Activated gamma-delta T cell treated with Interleukin-2 at 50 U/mL for 16 hours (primary cell): ENCODE measurements at places on chromosomes 4 and X.

DNA sequence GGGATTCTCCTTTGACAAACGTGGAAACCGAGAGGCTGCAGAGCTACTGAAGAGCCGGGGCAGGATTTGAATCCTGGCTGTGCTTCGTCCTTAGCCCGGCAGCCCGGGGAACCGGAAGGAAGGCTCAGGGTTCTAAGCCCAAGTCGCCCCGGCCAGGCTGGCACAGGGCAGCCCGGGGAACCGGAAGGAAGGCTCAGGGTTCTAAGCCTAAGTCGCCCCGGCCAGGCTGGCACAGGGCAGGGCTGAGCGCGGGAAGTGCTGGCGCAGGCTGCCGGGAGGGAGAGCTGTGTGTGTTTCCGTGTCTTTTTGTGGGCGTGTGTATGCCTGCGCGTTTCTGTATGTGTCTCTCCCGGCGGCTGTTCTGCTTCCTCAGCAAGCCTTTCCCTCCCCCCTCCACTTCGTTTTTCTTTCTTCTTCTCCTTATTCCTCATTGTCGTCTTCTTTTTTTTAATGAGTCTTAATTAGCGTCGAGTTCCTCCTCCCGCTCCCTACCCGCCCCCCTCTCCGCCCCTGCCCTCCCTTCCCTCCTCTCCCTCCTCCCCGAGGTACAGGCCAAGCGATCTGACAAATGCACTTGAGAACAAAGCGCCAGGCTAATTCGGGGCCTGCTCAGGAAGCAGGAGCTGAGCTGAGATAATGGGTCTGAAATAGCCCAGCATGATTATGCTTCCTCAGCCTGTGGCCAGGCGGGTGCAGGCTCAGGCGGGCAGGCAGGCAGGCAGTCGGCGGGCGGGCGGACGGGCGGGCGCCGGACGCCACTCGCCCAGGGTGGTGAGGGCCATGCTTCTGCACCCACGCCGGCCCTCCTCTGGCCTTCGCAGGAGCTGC is 65.9 kb downstream of the EFNB1 start:
- no peak for DNase-seq

DNA sequence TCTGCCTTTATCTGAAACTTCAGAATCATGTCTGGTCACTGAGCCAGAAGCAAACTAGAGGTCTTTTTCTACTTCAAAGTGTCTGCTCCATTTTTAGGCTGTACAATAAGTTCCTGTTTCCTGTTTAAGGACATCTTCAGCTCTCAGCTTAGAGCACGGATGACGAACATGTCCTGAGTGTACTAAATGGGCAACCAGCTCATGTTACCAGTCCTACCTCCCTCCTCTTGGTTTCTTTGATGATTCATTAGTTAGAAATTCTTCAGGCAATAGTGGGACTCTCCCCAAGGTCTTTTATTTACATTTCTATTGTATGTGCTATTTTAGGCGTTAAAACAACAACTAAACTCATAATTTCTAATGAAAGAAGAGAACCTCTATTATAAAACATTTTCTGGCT is 58.0 kb downstream of the ENPEP start:
- no peak for DNase-seq

DNA sequence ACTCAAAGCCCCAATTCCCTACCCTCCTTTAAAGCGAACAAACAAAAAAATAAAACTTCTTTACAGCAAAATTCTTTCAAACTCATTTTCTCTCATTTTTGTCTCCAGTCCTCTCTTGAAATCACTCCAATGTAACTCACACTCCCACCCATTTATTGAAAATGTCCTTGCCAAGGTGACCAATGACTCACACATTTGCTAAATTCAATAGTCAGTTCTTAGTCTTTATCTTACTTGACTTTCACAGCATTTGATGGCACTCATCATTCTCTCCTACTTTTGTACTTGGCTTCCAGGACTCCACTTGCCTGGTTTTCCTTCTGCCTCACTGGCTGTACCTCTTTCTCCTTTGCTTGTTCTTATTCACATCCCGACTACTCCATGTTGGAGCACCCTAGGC is 19.9 kb downstream of the CC2D2A start:
- DNase-seq, result no peak

DNA sequence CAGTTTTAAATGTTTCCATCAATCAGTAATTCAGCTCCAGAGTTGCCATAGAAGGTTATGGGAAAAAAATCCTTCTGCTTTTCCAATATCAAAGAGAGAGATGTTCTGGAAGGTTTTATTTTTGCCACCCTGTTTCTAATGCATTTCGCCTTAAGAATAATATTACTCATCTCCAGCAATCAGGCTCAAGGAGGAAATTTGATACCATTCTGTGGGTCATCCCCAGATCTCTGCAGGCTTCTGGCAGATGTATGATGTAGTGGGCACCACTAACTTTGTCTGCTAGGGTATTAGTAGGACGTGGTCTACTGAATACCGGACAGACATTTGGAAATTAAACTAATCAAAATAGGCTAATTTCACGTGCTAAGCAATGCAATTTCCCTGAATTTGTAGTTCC is 645.4 kb upstream of the TENM3 start:
- no peak for DNase-seq

DNA sequence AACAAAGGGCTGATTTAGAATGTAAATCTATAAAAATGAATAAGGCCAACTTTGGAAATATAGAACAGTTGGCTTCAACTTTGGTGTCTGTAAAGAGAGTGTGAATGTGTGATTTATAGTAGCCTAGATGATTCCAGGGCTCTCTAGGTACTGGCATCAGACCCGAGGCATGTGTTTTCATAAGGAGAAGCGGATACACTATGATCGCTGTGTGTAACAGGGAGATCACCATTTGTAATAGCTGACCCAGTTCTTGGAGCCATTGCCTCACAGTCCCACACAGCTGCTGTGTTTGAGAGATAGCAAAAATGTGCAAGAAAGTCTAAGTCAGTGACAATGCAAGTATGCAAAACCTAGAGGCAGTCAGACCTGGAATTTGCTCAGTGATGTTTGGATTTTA is 135.1 kb downstream of the REPS2 start:
- no peak for DNase-seq

- DNase-seq, result no peak
Observed at GRCh38 chrX:30296408-30297254, 12.6 kb downstream of the NR0B1 start.

DNA sequence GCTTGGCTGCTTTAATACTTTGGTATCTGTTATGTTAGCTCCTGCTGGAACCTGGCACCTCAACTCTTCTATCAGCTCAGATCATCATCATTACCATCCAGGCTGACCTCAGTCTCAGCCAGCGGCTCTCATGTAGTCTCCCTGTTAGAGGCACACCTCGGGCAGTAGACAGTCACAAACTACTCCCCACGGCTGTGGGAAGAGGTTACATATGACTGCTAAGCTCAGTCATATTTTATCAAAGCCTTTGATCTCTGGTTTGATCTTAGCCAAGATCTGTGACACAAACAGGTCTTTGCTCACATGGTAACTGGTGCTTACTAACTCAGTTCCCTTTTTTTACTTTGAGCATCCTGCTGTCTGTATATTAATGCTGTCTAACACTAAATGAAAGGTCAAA is 384.9 kb downstream of the CENPC start:
- DNase-seq, result no peak

DNA sequence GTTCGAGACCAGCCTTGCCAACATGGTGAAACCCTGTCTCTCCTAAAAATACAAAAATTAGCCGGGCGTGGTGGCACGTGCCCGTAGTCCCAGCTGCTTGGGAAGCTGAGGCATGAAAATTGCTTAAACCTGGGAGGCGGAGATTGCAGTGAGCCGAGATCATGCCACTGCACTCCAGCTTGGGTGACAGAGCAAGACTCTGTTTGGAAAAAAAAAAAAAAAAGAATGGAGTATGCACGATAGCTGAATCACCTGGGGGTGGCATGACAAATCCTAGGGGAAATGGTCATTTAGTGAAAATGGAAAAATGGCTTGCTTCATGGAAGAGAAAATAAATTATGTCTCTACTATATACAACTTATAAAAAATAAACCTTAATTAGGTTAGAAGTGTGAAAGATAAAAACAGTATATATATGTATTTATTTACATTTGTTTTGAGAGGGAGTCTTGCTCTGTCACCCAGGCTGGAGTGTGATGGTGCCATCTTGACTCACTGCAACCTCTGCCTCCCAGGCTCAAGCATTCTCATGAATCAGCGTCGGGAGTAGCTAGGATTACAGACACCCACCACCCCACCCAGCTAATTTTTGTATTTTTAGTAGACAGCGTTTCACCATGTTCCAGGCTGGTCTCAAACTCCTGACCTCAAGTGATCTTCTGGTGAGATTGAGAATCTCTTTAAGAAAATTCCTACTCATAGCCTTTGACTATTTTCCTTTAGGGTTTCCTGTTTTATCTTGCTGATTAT is 19.3 kb upstream of the ING2 start:
- no peak for DNase-seq

DNA sequence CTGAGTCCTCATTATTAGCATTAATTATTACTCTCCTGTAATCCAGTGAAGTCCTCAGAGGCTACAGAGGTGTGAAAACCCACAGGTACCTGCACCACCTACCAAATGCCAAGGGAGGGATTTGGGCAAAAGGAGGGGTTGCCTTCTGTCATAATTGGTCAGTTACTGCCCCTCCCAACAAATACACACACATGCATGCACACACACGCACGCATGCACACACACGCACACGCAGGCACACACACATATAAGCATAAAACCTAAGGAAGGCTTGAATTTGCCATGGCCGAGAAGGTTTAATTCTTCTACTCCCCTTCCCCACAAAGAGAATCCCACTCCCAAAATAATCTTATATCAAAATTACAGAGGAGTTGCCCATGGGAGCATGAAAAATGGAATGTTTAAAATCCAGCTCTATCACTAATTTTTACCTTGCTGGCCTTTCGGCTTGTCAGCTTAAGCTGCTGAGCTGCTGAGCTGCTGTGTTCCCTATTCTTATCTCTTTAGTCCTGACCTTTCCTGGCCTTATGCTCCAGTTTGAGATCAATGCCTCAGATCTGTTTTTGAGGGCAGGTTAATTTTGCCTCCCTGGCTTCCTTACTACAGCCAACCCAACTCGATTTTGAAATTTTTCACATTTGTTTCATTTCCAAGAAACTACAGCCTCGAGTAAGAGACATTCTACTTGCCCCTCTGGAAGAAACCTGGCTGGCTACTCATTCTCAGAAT is 95.0 kb downstream of the CAMK2D start:
- no peak for DNase-seq

DNA sequence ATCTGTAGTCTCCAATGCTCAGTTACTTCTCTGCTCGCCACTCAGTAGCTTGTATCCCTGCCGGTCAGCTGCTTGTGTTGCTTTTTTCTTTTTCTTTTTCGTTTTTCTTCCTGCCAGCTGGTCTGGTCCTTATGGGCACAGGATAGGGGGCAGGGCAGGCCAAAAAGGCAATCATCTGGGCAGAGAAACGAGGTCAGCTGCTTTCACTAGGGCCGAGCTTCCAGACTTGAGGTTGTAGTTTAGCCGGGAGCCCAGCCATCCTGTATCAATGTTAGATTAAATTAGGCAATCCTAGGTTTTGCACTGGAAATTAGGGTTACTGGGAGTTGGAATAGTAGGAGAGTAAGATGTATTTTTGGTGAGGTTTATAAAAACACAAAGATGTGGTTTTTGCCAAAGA is 3.4 kb downstream of the ARSF start:
- DNase-seq, result no peak

DNA sequence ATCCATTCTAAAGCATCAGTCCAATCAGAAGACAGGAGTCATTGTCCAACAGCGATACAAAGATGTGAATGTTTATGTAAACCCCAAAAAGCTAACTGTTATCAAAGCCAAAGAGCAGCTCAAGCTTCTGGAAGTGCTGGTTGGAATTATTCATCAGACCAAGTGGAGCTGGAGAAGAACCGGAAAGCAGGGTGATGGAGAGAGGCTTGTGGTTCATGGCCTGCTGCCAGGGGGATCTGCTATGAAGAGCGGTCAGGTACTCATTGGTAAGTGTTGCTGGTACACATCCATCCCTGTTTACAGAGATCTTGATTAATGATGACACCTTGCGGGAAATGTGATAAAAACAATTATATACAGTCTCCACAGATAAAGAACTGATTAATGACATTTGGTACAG is 11.0 kb downstream of the INTU start:
- DNase-seq, result no peak

DNA sequence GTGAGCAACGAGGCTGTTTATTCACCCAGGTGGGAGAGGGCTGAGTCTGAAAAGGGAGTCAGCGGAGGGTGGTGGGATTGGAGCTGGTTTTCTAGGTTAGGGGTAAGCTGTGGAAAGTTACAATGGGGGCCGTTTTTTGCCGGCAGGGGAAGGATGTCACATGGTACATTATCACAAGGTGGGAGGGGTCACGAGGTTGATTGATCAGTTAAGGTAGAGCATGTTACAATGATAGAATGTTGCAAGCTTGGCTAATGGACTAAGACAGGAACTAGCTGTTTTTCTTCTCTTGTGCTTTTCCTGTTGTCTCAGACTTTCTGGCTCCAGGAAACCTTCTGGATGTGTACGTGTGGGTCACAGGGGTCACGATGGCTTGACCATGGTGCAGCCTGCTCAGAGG is 536.3 kb upstream of the HTR2C start:
- no peak for DNase-seq

DNA sequence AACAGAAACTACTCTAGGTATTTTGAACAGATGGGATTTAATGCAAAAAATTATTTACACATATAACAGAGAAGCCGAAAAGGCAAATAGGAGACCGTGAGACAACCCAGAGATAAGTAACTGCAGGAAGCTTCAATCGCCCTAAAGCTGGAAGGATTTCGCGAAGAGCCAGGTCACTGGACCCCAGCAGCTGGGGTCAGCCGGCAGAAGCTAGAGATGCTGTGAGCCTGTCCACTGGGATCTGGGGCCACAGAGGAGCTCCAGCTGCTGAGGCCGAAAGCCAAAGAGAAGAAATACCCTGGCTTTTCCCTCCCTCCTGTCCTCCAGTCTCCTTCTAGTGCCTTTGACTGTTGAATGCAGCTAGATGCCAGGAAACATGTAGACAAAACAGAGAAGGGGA is 192.8 kb upstream of the BCOR start:
- no peak for DNase-seq

GRCh38 chr4:105461221-105461620 is 12.6 kb downstream of the PPA2 start:
- no peak for DNase-seq

GRCh38 chr4:166622425-166622977 is 611.8 kb downstream of the SPOCK3 start:
- DNase-seq, result no peak
